Neural progenitor cell (in vitro differentiated cells): ENCODE measurements at places on chromosomes 3 and 15. TPM values are rescaled to one million over a fixed set of nuclear protein-coding genes. Genes with fewer than 3 reads are reported as not detected.
A peak's percentile ranks its signal among the peaks of the same experiment; 100 is the strongest.

MEX3B gene
- total RNA-seq: 29.5 and 41.3 TPM in 2 replicates

TRANK1 gene
- total RNA-seq: 10.5 and 12.1 TPM in 2 replicates

CLDND1 gene
- 110 and 176 TPM in 2 replicates for total RNA-seq

DNA sequence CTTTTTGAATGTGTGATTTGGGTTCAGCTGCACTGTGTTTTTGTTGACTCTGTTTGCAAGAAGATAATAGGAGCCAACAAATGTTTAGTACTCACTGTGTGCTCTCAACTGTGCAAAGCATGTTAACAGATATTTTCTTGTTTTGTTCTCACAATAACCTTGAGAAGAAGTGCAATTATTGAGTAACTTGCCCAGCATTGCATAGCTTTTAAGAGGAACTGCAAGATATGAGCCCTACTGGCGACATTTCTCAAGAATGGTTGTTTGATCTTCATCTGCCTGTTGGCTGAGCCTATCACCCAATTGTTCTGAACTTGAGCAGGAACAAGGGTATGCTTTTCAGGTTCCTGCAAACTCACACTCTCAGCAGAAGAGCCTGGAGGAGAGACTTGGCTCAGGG, 43.4 kb upstream of the AGBL1 start:
- no peaks in the 10 kb centered on the region for H3K36me3 ChIP-seq
- no peaks in the 10 kb centered on the region for H3K27me3 ChIP-seq
- DNase-seq: no peak
- H3K4me3 ChIP-seq: no peak overlapping the region
- H3K27ac ChIP-seq: no peak overlapping the region
- peaks cover 12% of the 10 kb centered on the region for H3K4me1 ChIP-seq

DNA sequence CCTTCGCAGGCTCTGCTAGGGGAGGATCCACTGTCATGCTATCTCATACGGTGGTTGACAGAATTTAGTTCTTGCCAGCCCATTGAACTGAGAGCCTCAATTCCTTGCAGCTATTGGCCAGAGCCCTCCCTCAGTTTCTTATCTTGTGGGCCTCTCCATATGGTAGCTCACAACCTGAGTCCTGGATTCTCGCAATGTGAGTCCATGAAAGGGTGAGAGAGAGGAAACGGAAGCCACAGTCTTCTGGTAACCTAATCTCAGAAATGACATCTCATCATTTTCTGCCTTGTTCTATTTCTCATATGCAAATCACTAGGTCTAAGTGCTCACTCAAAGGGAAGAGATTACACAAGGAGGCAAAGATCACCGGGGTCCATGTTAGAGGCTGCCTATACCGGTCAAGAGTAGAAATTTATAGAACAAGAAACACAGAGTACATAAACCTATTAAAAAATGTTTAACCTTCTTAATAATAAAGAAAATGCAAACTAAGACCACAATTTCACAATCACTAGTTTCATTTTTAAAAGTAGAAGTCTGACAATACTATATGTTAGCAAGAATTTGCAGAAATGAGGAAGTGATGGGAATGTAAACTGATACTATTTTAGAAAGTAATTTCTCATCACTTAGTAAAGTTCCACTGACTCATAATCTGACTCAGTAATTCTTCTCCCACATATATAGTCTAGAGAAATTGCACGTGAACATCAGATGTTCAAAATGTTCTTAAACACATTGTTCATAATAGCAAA, 378.4 kb upstream of the AGTR1 start:
- no peak for DNase-seq
- no peaks in the 10 kb centered on the region for H3K27me3 ChIP-seq
- H3K27ac ChIP-seq: no peak overlapping the region
- H3K4me1 ChIP-seq: no peaks in the 10 kb centered on the region

TIMP4 gene
- 0.07 and 0.15 TPM in 2 replicates for total RNA-seq

LRRC15 gene
- not detected in 2 replicates for total RNA-seq

RASGRF1 gene
- total RNA-seq: 0.22 and 0.59 TPM in 2 replicates

DNA sequence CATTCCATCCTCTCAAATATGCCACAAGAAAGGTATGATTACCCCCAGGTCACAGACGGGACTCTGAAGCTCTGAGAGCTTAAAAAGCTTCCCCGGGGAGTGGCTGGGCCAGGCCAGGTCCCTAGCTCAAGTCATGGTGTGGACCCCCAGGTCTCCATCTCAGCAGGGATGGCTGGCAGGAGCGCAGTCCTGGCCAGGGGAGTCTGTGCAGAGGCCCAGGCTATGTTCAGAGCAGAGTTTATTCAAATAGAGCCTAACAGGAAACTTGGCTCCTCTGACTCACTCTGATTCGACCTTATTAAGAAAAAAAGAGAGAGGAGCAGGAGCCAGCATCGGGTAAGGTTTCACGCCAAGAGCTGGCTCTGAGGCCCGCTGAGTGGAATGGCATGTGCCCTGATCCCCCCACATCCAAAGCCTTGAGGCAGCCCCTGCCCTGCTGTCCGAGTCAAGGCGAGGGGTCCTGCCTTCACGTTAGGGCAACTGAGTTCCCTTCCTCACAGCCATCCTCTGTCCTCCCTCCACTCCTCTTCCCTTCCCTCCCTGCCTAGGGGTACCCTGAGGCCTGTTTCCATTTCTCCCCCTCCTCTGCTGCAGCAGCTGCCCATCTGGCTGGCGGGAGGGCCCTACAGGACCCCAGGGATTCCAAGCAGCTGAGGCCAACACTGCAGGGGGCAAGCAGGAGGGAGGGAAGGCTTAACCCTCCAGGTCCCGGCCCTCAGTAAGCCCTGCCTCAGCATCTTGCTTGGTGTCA, 1.9 kb upstream of the LOXL1 start:
- no peak overlapping the region for H3K27ac ChIP-seq
- peaks cover 61% of the 10 kb centered on the region for H3K4me1 ChIP-seq
- no peak overlapping the region for H3K4me3 ChIP-seq
- no peaks in the 10 kb centered on the region for H3K27me3 ChIP-seq
- no peaks in the 10 kb centered on the region for H3K36me3 ChIP-seq
- DNase-seq: peak; percentile 39

GRCh38 chr3:126847061-126847460, 135.9 kb upstream of the PLXNA1 start:
- H3K4me3 ChIP-seq: no peak overlapping the region
- no peak for DNase-seq
- H3K4me1 ChIP-seq: peaks cover 33% of the 10 kb centered on the region

DNA sequence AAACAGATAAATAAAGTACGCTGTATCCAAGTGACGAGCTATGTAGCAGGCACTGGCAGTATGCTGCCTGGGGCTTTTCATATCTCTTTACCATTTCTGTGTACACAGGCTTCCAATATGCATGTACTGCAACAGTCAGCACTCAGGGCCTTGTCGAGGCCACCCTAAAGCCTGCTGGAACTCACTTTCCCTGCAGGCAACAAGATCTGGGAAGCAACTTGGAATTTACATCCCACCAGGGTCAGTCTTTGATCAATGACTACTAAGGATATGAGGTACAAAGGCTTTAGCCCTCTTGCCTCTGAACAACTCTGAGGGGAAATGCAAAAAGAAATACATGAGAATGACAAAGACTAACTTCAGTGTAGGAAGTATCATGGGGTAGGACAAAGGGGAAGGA, 101.8 kb upstream of the ARL6 start:
- no peaks in the 10 kb centered on the region for H3K27me3 ChIP-seq
- no peaks in the 10 kb centered on the region for H3K4me1 ChIP-seq
- H3K27ac ChIP-seq: no peak overlapping the region
- no peaks in the 10 kb centered on the region for H3K36me3 ChIP-seq

DNA sequence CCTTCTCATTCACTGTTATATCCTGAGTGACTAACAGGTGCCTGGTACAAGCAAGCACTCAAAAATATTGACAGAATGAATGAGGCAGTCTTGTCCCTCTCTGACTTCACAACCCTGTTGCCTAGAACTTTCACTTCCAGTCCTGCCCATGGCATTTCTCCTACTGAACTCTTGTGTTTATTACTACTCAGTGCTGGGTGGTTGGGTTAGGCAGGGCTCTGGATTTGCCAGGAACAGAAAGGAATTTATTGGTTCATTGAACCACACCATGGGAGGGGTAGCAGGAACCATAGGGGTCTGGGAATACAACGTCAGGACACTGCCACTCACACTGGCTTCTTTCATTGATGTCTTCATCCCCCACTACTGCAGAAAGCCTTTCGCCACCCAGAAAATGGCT, 41.9 kb upstream of the SEMA4B start:
- H3K27me3 ChIP-seq: no peaks in the 10 kb centered on the region
- peak; percentile 62 for DNase-seq
- no peak overlapping the region for H3K4me3 ChIP-seq
- peaks cover 8% of the 10 kb centered on the region for H3K4me1 ChIP-seq
- H3K27ac ChIP-seq: no peak overlapping the region

- H3K4me3 ChIP-seq: no peak overlapping the region
- H3K27ac ChIP-seq: no peak overlapping the region
- peaks cover 19% of the 10 kb centered on the region for H3K4me1 ChIP-seq
- no peaks in the 10 kb centered on the region for H3K36me3 ChIP-seq
- no peak for DNase-seq
Observed at GRCh38 chr3:151091685-151092345, 6.4 kb downstream of the MED12L start.

DNA sequence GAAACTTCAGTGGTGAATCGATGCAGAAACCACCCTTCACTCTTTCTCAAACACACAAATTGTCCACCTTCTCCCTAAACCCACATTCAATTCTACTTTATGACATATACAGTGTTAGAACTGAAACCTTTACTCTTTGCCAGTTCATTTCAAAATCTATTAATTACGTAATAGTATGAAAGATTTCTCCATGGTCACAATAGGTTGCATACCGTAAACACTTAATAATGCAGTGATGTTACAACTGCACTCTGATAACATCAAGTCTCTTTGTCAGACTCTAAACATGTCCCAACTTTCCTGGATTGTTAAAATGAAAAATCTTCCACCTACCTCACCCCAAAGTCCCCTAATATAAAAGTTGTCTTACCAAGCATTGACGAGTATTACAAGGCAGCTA, 111.8 kb upstream of the PROK2 start:
- H3K27ac ChIP-seq: no peak overlapping the region
- no peaks in the 10 kb centered on the region for H3K4me1 ChIP-seq
- H3K4me3 ChIP-seq: no peak overlapping the region
- no peaks in the 10 kb centered on the region for H3K27me3 ChIP-seq
- H3K36me3 ChIP-seq: no peaks in the 10 kb centered on the region

GRCh38 chr3:47761046-47761445, 20.6 kb downstream of the SMARCC1 start:
- no peak overlapping the region for H3K4me3 ChIP-seq
- peaks cover 5% of the 10 kb centered on the region for H3K36me3 ChIP-seq
- H3K27me3 ChIP-seq: no peaks in the 10 kb centered on the region
- no peaks in the 10 kb centered on the region for H3K4me1 ChIP-seq
- DNase-seq: no peak

- no peak overlapping the region for H3K27ac ChIP-seq
- H3K36me3 ChIP-seq: no peaks in the 10 kb centered on the region
- H3K4me1 ChIP-seq: no peaks in the 10 kb centered on the region
- no peak for DNase-seq
- no peak overlapping the region for H3K4me3 ChIP-seq
- no peaks in the 10 kb centered on the region for H3K27me3 ChIP-seq
Observed at GRCh38 chr3:52721002-52721729, 15.3 kb downstream of the SPCS1 start.

DUOXA2 gene
- total RNA-seq: not detected in 2 replicates

DNA sequence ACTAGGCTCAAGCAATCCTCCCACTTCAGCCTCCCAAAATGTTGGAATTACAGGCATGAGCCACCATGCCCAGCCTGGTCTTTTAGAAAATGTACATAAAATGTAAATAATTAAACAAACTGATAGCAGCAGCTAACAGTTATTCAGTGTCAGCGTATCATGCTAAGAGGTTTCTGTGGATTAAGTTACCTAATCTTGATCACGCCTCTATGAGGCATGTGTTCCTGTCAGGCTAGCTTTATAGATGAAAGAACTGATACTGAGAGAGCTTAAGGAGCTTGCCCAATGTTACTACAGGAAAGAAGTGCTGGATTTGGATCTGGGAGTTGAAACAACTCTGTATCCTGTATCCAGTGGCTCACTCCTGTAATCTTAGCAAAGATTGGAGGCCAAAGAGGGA, 11.2 kb upstream of the MST1R start:
- peaks cover 5% of the 10 kb centered on the region for H3K27me3 ChIP-seq
- H3K36me3 ChIP-seq: no peaks in the 10 kb centered on the region
- no peak overlapping the region for H3K27ac ChIP-seq

DNA sequence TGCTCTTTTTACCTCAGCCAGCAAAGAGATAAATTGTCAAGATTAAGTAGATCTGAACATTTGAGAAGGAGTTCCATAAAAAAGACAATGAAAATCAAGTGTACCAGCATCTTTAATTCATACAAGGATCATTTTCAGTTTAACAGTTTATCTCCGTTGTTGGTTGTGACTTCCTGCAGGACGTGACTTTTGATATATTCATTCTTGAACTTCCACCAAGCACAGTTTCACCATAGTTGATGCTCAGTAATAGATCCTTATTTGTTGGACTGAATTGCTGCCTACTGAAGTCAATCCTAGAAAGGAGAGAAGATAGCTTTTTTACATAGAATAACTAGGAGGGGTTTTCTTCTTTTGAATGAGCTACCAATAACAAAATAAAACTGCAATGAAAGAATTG, 408.2 kb downstream of the LPP start:
- H3K27me3 ChIP-seq: no peaks in the 10 kb centered on the region
- DNase-seq: no peak
- no peak overlapping the region for H3K4me3 ChIP-seq

DNA sequence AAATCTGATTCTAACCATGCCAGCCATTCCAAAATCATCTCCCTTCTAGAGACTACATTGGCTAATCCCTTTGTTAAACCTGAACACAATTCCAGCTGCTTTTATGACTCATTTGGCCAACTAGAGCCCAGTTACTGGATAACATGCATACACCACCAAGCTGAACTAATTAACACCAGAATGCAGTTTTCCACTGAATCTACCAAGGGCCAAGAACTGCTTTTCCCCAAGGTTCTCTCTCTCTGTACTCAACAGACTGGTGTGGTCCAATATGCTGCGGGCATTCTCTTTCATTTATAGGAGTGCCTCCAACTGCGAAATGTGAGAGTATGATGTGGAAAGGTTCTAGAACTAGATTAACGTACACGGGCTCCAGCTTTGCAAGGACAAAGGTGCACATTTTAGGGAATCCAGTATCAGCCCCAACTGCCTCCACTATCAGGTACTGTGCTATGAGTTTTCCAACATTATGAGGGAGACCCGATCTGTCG, 1.5 kb downstream of the CHSY1 start:
- no peaks in the 10 kb centered on the region for H3K36me3 ChIP-seq
- no peak overlapping the region for H3K27ac ChIP-seq
- H3K4me3 ChIP-seq: peak overlapping the region; percentile 87
- DNase-seq: peak; percentile 18
- H3K27me3 ChIP-seq: peaks cover 14% of the 10 kb centered on the region
- H3K4me1 ChIP-seq: peaks cover 16% of the 10 kb centered on the region

GRCh38 chr3:139434764-139435307, 41.5 kb downstream of the RBP2 start:
- no peak overlapping the region for H3K27ac ChIP-seq
- no peak for DNase-seq
- no peak overlapping the region for H3K4me3 ChIP-seq
- H3K36me3 ChIP-seq: no peaks in the 10 kb centered on the region
- H3K4me1 ChIP-seq: no peaks in the 10 kb centered on the region

TLE3 gene
- 22.1 and 78.5 TPM in 2 replicates for total RNA-seq
